Cortex of kidney (tissue), 1 donor: ENCODE measurements at places on chromosomes 2 and 18.

- DNase-seq, result no peak
These were observed 684.4 kb upstream of the SYT4 start for GRCh38 chr18:43961722-43962121.

DNA sequence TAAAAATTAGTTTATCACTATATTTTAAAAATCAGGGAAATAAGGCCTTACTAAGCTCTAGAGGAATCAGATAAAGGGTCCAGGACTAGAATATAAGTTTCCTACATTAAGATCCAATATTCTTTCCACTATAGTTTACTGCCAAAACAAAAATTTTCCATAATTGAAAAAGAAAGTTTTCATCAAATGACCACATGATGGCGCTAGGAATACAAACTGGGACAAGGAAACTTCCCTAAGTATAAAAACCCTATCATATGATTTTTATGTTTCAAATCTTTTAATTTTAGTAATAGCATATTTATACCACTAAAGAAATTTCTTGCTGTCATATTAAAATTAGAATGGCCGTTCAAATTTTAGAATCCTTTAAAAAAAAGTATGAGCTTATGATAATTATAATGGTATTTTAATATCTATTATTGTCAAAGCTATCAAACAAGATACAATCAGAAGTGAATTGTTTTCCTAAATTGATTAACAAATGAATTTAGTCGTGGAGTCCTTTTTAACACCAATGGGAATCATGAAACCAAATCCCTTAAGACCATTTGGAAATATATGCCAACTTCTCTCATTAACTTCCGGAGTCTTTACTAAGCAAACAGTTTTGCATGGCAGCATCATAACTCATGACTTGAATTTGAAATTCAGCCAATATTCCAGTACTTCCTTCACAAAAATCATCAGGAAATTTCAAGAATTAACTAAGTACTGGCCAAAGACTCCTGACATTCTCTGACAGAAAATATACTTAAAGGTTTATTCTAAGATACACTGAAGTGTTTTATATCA, 70.3 kb downstream of the SCN1A start:
- no peak for DNase-seq

GRCh38 chr2:85215448-85216401, 82.5 kb downstream of the TCF7L1 start:
- DNase-seq, result no peak

DNA sequence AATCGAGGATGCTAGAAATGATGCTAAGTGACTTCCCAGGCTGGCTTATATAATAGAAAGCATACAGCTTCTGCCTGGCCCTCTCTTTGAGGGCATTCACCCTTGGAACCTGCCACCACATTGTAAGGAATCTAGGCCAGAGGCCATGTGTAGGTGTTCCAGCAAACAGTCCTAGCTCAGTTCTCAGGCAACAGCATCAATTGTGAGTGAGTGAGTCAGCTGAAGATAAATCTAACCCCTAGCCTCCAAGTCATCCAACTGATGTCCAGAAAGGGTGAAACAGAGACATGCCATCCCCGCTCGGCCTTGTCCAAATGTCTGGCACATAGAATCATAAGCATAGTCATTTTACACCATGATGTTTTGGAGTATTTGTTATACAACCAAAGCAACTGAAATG, 324.3 kb upstream of the KLHL14 start:
- DNase-seq, result no peak

- no peak for DNase-seq
These were observed 4.2 kb downstream of the ERFE start for GRCh38 chr2:238162846-238163441.

GRCh38 chr18:74286106-74286855, 5.5 kb downstream of the CYB5A start:
- DNase-seq, result no peak

- DNase-seq, result no peak
These were observed 85.0 kb downstream of the RBM43 start for GRCh38 chr2:151176661-151177060.

DNA sequence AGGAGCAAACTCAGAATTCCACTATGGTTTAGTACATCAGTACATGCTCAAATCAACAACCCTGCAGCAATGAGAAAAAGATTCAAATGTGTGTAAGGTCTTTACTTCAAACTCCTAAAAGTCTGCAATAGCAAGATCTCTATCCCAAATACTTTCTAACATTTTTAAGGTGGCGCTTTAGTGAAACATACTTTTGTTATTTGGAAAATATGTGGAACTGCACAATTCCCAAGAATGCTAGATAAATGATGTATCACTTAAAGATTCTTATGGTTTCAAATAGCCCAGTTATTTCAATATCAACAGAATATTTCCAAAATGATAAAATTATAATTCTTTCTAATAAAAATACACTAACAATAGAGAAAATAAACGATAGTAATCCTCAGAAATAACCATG, 227.6 kb upstream of the SMAD7 start:
- no peak for DNase-seq

- DNase-seq, result no peak
These were observed 116.9 kb downstream of the LYPD6B start for GRCh38 chr2:149155196-149155969.

GRCh38 chr18:27136208-27136535, 48.9 kb downstream of the CHST9 start:
- DNase-seq, result no peak

GRCh38 chr2:221467610-221468009, 104.5 kb downstream of the EPHA4 start:
- no peak for DNase-seq

GRCh38 chr18:48729404-48729803, 190.6 kb downstream of the CTIF start:
- no peak for DNase-seq

DNA sequence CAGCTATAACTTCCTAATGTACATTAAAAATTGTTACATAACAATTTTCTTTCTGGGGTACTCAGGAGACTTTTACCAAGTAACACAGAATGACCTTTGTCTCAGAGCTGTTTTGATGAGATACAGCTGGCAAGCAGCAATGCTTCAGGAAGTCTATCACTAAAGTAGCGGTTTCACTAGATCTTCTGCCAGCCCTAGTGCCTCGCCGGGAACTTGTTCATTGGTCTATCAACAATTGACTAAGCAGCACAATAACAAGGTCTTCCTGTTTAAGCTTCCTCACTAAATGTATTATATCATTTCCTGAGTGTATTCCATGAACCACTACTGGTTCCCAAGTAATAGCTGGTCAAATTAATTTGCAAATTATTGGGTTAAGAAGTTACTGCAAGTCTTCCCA, 69.2 kb downstream of the TRIP12 start:
- no peak for DNase-seq

GRCh38 chr2:36339607-36340218, 15.9 kb upstream of the CRIM1 start:
- no peak for DNase-seq

- no peak for DNase-seq
These were observed 136.7 kb downstream of the EML6 start for GRCh38 chr2:54859997-54860701.

DNA sequence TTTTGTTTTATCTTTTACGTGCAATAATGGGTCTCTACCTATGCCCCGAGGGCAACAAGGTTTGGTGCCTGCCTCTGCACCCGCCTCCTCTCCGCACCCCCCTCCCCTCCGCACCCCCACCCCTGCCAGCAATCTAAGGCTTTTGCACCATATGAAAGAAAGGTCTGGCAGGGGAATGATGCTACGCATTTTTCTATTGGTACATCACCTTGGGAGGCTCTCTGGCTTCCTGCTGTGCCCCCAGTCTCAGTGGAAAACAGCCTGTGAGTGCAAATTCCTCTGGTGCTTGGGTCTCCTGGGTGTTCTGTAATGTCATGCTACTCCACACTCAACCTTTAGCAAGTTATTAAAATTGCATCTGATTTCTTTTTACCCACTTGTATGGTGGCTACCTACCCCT, 161.3 kb upstream of the SMAD7 start:
- no peak for DNase-seq

GRCh38 chr2:143429932-143430679, 300.9 kb downstream of the ARHGAP15 start:
- DNase-seq, result no peak

- DNase-seq, result no peak
These were observed 70.4 kb downstream of the HNRNPLL start for GRCh38 chr2:38532366-38532765.

- no peak for DNase-seq
These were observed 31.8 kb upstream of the TNFAIP6 start for GRCh38 chr2:151325581-151326095.

- DNase-seq, result no peak
These were observed 31.3 kb upstream of the LINC00305 start for GRCh38 chr18:64180171-64180570.

DNA sequence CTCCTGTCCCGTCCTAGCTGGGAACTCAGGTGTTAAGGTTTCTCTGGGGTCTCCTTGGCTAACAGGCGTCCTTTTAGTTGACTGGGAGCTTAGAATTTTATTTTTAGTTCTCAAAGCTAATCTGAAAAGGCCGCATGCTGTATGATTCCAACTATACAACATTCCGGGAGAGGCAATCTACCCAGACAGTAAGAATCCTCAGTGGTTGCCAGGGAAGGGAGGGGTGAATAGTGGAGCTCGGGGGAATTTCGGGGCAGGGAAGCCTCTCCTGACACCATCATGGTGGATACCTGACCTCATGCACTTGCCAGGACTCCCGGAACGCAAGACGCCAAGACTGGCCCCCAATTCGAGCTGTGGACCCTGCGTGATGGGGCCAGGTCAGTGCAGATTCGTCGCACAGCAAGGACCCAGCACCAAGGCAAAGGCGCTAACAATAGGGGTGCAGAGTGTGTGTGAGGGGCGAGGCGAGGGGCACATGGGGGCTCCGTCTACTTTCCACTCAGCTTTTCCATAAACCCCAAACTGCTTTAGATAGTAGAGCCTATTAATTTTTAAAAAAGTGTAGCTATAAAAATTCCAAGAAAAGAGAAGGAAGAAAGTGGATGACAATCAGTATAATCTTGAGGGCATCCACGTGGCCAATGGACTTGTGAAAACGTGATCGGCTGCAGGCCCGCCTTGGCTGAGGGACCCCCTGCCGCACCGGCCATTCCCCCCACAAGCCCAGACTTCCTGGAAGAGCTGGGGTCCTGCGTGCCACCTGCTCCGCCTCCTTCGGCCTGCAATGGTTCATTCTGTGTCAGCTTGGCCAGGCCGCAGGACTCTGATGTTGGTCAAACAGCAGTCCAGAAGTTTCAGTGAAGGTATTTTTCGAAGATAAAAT, 17.3 kb downstream of the PDCD1 start:
- DNase-seq, result no peak

DNA sequence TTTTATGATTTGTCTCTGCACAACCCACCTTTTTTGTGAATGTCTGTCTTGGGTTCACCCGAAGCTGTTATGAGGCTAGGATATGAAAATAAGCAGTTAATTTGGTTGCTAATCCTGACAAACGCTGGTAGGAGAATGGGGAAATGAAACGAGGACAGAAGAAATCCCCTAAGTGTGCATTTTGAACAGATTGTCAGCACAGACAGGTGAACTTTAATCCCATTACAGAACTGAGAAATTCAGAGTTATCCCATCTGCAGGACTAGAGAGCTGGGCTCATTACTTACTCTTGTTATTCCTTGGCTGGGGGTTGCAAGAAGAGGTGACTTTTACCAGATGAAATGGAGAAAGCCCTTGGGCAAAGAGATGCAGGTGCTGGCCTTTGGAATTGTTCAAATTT, 123.3 kb upstream of the NYAP2 start:
- DNase-seq, result no peak

GRCh38 chr2:238087211-238087610, 12.9 kb upstream of the ESPNL start:
- no peak for DNase-seq

DNA sequence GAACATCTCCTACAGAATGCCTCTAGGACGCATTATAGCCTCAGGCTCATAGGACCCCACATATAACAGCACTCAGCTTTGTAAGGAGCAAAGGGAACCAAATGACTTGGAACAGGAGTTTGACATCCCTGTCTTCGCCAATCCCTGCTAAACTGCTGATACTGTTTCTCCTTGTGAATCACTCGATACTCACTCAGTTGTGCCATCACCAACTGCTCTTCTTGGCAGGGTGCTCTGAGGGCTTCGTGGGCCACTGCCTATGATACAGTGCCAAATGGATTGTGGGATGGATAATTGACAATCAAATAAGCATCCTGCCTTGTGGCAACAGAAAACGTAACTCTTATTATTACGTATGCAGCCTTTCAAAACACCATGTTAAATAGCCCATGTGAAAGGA, 396.3 kb downstream of the RIT2 start:
- no peak for DNase-seq

DNA sequence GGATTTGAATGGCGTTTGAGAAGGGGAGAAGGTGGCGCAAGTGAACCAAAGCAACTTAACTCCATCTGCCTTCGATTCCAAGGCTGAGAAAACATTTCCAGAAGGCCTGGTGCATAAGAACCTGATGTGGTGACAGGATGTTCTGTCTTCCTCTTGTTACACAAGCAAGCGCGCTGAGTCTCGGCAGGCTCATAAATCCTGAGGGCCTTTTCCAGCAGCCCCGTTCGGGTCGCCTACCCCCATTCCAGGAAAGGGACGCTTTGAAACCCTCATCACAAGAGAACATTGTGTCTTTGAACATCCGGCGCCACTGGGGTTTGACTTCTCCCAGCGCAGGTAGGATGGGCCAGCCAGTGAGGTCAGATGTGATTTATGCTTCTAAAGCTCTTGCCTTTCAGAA, 403.5 kb downstream of the SETBP1 start:
- DNase-seq, result no peak

- DNase-seq, result no peak
These were observed 422.9 kb downstream of the ARHGAP15 start for GRCh38 chr2:143551971-143552650.

DNA sequence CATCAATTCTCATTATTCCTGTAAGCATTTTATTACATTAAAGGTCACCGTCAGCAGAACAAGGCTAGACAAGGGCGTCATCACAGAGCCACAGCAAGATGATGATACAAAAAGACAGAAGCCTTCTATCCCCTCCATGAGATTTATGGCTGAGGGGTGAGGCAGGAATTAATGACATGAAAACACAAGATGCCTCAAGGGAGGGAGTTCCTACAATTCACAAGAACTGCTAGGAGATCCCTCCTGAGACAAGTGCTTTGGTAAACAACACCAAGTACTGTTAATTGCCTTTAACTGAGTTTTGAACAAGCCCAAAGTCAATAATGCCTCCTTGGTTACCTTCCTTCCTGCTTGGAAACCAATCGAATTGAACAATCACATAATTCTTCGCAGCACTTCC, 14.1 kb downstream of the ADD2 start:
- no peak for DNase-seq

DNA sequence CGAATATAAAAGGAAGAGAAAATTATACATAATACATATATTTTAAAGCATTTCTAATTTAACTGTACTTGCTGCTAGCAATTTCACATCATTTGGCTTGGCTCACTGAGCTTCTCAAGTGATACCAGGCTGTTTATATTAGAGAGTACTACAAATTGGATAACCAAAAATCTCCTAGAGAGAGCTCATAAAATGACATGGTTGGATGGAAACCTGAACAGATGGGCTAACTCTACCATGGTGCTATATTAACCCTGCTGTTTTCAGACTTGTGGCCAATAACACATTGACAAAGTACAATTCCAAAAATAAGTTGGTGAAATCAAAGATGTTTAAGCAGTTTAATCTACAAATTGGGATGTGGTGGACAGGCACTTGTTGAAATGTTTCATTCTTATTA, 364.4 kb upstream of the GCFC2 start:
- DNase-seq, result no peak
